ENCODE measurements at places on chromosomes 4 and X. TPM values are rescaled to one million over a fixed set of nuclear protein-coding genes. Genes with fewer than 3 reads are reported as not detected.

DNA sequence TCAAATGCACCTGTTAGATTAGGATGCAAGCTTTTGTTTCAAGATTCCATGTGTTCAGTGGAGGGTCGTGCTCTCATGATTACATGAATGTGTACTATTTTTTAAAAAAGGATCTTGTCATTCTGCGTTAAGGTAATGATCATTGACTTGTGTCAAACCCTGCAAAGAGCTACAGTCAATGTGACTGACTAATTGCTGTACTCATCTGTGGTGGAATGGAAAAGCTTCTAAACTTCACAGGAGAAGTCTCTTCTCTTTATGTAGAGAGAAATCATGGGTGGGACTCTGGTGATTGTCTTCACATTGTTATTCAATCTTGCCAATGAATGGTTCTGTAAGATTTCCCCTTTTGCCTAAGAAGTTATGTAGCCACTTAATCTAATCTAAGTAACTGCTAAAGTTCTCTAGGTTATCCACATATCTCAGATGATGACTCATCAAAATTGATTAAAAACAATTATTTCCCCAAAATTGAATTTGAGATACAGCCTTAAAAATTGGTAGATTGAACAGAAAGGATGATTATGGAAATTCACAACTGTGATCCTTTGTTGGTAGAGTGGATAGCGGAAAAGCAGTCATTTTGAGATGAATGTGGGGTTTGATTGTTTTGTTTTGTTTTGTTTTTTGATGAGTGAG lies 6.7 kb downstream of the MAGEE1 start:
- DNase-seq, result no peak

DNA sequence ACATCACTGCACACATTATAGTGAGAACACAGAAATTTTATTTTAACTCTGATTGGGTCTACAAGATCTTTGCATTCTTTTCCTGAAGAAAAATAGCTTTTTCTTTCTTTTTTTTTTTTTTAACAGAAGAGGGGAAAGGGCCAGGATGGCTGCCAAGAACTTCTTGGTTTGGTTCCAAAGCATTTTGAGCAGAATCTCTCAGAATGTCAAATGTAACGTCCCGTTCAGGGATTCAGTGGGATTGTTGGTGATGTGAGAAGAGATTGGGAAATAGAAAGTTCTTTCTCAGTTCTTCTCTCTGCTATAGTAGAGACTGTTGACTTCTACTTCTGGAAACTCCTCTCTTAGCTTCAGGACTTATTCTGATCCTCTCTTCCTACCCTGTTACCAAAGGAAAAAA lies 70.9 kb upstream of the CBR4 start:
- DNase-seq, result peak; percentile 59

The MTMR8 gene
- 1.0 TPM for total RNA-seq

- DNase-seq, result no peak
Observed at GRCh38 chr4:101328063-101328602, 19.2 kb downstream of the PPP3CA start.

The NSG1 gene
- under 0.01 TPM for total RNA-seq

GRCh38 chr4:122129061-122129460 lies 23.1 kb upstream of the BLTP1 start:
- DNase-seq, result peak; percentile 2

DNA sequence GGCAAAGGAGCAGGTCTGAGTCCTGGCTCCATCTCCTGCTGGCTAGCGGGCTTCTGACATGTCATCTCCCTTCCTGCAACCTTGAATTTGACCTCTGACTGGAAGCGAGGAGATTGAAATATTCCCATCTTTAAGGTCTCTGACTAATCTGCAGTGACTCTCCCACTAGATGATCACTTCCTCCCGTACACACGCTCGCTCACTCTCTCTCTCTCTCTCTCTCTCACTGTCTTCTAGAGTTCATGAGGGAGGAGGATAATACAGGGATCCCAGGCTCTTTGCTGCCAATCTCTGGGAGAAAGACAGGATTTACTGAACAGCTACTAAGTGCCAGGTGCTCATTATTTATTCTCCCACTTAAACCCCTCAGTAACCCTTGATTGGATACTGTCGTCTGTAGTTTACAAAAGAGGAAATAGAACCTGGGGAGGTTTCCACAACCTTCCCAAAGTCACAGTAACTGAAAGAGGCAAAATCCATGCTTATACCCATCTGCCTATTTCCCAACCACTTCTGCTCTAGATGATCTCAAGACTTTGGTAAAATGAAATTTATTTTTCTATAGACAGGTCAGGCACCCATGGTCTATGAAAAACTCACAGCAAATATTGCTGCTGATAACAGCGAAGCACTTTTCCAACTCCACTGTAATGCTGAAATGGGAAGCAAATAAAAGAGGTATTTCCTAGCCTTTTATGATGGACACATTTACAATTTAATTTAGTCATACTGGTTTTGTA lies 193.5 kb upstream of the C1QTNF7 start:
- peak; percentile 80 for DNase-seq

GRCh38 chr4:85496126-85496849 lies 21.3 kb downstream of the ARHGAP24 start:
- DNase-seq, result no peak

The SRPK3 gene
- 0.51 TPM for total RNA-seq

GRCh38 chr4:47533689-47534347 lies 48.7 kb downstream of the ATP10D start:
- DNase-seq, result peak; percentile 69

DNA sequence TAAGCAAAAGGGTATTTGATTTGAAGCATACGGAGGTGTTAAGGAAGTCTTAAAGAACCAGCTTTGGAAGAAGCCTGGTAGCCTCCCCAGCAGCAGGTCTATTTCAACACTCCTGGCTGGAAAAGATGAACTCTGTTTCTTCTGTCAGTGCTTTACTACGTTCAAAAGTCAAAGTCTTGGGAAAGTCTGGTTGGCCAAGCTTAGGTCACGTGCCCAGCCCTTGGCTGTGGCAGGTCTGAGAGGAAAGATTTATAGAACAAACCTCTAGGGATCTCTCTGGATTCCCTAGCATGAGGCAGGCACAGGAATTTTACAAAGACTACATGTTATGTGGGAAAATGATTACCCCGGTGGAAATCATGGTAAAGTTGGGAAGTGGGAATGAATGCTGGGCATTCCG lies 8.6 kb upstream of the ARHGAP10 start:
- no peak for DNase-seq

All from fibroblast of lung (primary cell).